Kasumi-1 (cell line): ENCODE measurements at places on chromosomes 4 and X.

- DNase-seq, result no peak
Measured at GRCh38 chr4:166882221-166882620, 352.1 kb downstream of the SPOCK3 start.

GRCh38 chr4:80876810-80877209, 153.7 kb upstream of the BMP3 start:
- DNase-seq, result peak; percentile 43

GRCh38 chr4:8218371-8219031, 19.4 kb downstream of the SH3TC1 start:
- no peak for DNase-seq

DNA sequence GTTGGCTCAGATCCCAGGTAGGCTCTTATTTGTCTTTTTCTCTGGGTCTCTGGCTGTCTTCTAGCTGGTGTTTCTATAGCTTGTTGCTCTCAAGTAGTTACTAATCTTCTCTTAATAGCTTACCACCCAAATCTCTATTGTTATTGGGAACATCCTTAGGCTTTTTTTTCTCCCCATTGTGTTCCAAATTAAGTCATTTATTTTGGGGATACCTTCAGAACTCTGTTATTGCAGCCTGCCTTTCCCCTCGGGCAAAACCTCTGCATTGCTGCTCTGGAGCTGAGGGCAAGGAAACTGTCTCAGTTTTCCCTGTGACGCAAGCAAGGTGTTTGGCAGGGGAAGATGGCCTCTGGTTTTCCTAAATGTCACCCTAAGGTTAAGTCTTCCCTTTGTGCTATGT, 338.1 kb upstream of the ZCCHC13 start:
- no peak for DNase-seq

GRCh38 chrX:17596546-17597205, 140.6 kb upstream of the SCML1 start:
- no peak for DNase-seq

DNA sequence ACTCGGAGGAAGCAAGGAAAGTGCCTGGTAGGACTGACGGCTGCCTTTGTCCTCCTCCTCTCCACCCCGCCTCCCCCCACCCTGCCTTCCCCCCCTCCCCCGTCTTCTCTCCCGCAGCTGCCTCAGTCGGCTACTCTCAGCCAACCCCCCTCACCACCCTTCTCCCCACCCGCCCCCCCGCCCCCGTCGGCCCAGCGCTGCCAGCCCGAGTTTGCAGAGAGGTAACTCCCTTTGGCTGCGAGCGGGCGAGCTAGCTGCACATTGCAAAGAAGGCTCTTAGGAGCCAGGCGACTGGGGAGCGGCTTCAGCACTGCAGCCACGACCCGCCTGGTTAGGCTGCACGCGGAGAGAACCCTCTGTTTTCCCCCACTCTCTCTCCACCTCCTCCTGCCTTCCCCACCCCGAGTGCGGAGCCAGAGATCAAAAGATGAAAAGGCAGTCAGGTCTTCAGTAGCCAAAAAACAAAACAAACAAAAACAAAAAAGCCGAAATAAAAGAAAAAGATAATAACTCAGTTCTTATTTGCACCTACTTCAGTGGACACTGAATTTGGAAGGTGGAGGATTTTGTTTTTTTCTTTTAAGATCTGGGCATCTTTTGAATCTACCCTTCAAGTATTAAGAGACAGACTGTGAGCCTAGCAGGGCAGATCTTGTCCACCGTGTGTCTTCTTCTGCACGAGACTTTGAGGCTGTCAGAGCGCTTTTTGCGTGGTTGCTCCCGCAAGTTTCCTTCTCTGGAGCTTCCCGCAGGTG, 637 bp downstream of the AR start:
- DNase-seq, result peak; percentile 41

DNA sequence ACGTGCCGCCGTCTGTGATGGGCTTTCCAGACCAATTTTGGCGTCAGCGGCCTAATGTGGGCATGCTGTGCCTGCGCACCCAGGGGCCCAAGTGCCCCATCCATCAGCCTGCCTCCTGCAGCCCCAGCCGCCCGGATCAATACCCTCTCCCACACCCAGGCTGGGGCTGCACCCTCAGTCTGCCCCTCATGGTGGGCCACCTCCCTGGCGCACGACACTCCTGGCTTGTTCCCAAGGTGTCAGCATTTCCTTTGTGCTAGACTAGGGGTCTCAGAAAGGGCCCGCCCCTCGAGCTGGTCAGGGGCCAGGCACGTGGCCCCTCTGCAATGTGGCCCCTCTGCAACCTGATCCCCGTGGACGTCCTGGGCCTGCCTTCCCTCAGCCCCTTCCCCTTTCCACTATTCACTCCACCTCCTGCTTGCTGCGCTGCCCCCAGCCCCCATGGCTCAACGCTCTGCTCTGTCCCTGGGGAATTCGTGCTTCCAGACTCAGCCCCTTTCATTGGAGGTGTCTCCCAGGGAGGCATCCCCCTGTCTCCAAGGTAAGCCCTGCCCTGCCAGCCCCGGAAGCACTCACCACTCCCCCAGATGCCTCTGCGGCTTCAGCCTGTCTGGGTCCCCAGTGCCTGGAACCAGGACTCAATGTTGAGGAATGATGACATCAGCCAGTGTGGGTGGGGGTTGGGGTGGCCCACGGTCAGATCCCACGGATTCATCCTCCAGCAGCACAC, 130.8 kb downstream of the HMX1 start:
- no peak for DNase-seq

DNA sequence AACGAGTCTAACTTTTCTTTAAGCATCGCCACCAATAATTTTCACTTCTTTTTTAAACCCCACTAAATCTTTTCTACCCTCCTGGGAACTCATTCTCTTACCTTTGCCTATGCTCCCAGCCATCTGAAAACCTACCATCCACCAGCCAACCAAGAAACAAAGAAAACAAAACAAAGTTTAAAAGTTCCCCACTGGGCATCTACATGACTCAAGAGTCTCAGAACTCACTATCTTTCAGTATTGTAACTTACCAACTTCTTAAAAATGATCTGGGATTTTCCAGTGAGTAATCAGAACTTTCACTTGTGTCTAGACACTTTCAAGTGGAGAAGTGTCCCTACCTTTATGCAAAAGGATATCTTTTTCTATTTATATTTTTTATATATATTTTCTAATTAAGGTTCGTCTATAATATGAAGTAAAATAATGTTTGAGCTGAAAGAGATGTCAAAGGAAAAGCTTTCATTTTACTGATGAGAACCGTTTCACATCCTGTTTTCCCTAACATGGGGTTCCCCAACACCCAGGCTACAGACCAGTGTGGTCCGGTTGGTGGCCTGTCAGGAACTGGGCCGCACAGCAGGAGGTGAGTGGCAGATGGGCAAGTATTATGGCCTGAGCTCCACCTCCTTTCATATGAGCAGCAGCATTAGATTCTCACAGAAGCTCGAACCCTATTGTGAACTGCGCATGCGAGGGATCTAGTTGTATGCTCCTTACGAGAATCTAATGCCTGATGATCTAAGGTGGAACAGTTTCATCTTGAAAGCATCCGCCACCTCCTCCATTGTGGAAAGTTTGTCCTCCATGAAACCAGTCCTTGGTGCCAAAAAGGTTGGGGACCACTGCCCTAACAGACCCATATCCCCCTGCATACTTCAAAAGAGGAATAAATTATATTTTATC, 9.8 kb upstream of the TIGD2 start:
- no peak for DNase-seq

DNA sequence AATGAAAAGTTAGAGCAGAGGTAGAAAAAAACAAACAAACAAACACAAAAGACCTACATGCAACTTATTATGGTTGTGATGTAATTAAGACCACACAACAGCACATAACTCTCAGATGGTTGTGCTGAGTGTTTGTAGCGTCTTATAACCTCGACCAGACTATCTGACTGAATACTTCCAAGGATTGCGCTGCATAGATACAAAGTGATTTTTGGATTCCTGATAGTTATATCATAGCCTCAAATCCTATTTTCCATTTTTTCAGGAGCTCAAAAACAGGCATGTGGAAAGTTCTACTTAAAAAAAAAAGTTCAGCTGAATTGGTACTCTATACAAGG, 236.1 kb downstream of the SPRY1 start:
- DNase-seq, result no peak
